ENCODE measurements at places on chromosomes 2 and 18. TPM values are rescaled to one million over a fixed set of nuclear protein-coding genes. Genes with fewer than 3 reads are reported as not detected.

The ARHGAP28 gene
- 1.5 TPM for total RNA-seq

The SLC19A3 gene
- not detected for total RNA-seq

The OR6B2 gene
- total RNA-seq: not detected

The ALKAL2 gene
- not detected for total RNA-seq

The IL1R1 gene
- total RNA-seq: 52.6 TPM

GRCh38 chr18:6956999-6957398 lies 160.6 kb downstream of the LAMA1 start:
- DNase-seq: no peak

DNA sequence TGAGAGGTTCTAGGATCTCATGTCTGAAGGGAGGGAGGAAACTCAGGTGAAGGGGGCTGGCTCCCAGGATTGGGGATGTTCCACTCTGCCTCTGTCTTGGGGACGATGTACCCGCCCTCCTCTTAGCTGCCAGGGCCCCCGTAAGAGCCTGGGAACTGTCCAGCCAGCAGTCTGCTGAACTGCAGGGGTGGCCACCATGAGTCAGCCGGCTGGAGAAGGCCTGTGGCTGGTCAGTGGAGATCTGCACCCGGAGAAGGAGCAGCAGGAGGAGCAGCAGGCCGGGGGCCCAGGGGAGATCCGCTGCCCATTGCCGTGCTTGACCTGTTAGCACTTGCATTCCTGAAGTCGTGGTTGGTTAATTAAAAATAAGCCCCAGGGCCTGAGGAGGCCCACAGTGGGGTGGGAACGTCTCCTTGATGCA lies 180.3 kb downstream of the TFCP2L1 start:
- DNase-seq: no peak

GRCh38 chr2:88177556-88177955 lies 7.4 kb downstream of the THNSL2 start:
- DNase-seq: no peak

- DNase-seq: no peak
Measured at GRCh38 chr2:231344851-231345250, 50.7 kb upstream of the B3GNT7 start.

DNA sequence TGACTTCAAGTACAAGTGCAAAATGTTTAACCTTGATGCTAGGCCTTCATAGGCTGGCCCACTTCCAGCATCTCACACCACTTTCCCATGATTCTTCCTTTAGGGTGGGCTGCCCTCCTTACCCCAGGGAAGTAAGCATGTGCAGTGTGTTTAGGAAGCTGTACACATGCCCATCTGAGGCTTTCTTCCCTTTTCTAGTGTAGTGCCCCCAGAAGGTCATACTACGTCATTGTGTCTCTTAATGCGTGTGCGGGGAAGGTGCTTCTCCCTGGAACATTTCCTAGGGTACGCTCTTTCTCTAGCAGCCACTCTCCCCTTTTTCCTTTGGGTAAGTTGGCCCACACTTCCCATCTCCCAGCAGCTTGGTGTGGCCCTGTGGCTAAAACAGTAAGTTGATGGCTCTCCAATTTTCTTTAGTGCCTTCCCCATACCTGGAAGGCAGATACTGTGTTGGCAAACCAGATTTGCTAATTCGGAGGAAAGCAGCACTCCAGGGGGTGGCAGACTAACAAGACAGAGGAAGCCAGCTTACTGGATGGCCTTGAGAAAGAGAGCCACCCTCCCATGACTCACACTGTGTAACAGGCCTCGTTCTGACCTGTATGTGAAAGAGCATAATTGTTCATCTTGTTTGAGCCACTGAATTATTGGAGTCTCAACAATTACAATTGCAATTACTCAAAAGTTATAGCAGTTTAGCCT lies 1.1 kb upstream of the SULT6B1 start:
- peak; percentile 81 for DNase-seq

DNA sequence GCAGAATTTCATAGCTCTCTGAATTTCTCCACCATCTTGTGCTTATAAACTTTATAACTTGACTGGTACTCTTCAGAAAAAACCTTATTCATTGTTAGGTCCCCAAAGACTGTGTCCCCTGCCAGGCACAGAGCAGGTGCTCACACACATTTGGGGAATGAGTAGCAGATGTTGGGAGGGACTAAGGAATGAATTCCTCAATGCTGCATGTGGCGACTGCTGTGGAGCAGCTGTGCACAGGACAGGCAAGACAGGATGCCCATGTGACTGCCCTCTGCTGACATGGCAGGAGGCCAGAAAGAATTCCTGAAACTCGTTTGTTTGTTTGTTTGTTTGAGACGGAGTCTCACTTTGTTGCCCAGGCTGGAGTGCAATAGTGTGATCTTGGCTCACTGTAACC lies 122.3 kb upstream of the ITGA6 start:
- DNase-seq: no peak

GRCh38 chr2:56934866-56935265 lies 751.1 kb downstream of the CCDC85A start:
- no peak for DNase-seq

- peak; percentile 28 for DNase-seq
Measured at GRCh38 chr18:35680139-35680551, 98.6 kb downstream of the GALNT1 start.

Measured in lung microvascular endothelial cell (primary cell).